ENCODE measurements at places on chromosomes 4 and X. TPM values are rescaled to one million over a fixed set of nuclear protein-coding genes. Genes with fewer than 3 reads are reported as not detected.

RBM46 gene
- total RNA-seq, result 0.06 TPM

DGKK gene
- not detected for total RNA-seq

ZFP92 gene
- total RNA-seq, result 0.85 TPM

MAGEA4 gene
- total RNA-seq, result not detected

LGI2 gene
- 5.3 TPM for total RNA-seq

ZNF711 gene
- total RNA-seq, result 5.4 TPM

RRH gene
- total RNA-seq, result not detected

PDE6B gene
- 5.2 TPM for total RNA-seq

MCUB gene
- total RNA-seq, result 27.7 TPM

TLR8 gene
- total RNA-seq, result 1.4 TPM

CNGA1 gene
- 0.12 TPM for total RNA-seq

- DNase-seq, result peak; percentile 65
Observed at GRCh38 chr4:81470456-81471297, 1.0 kb downstream of the RASGEF1B start.

DNA sequence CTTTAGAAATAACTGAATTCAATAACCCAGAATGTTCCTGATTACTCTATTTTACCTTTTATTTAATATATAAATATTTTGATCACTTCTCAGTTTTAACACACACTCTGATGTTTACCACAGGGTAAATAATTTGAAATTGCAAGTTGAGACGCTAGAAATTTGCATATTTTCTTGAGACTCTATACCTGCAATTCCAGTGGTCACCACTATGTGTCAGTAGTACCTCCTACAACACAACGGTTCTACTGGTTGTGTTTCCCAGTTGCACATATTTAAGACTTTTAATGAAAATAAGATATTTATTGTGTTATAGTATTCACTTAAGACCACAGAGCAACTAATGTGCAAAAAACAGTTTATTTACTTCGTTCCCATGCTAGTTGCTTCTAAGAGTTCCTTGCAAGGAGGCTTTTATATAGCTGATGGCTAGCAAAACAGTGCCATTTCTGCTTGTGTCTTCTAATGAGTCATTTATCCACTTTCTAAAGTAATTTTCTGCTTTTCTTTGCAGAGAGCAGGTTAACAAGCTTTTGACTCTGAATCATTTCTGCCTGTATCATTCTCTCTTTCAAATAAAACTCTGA is 98.9 kb upstream of the PDLIM3 start:
- DNase-seq, result no peak

GRCh38 chr4:56752985-56753384 is 68.5 kb downstream of the SPINK2 start:
- DNase-seq, result no peak

DNA sequence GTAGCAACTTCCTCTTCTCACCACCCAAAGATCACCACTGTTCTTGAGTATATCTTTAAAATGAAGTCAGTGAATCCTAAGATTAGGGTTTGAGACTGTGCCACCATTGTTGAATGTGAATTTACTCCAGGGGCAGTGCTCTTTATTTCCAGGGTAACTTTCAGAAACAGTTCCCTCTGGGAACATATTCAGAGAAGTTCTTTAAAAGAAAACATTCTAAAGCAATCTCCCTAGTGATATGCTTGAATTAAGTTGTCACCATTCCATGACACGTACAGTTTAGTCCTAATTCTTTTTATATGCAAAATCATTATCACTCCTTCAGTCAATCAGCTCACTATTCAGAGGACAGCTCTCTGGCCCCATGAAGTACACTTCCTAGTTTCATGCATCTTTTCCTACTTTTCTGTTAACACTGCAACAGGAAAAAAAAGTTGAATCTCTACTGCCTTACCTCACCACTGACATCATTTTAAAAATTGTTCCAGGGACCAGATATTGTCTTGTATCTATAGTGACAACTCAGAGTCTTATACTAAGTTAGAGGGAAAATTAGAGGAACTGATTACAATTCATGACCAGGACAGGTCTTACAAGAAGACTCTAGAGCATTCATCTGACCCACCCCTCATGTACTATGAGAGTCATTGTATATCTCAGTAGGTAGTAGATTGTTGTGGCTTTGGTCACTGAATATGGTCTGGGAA is 49.8 kb downstream of the PARM1 start:
- DNase-seq, result no peak

GRCh38 chrX:11557120-11557519 is 108.6 kb downstream of the ARHGAP6 start:
- no peak for DNase-seq

DNA sequence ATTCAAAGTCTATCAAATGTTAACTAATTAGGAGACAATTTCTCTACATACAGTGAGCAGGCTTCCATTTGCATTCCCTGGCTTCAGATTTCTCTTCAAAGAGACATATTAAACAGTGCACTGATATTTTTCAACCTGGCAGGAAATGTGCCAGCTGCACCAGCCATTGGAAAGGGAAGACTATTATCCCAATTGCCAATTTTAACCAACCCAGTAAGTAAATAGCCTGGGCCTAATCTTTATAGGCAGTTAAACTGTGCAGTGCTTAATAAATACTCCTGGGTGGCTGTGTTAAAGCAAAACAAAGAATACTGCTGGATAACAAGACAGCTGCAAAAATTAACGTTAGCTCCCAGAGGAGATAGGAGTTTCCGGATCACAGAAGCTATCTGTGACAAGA is 111.9 kb upstream of the GALNT7 start:
- DNase-seq, result no peak

DNA sequence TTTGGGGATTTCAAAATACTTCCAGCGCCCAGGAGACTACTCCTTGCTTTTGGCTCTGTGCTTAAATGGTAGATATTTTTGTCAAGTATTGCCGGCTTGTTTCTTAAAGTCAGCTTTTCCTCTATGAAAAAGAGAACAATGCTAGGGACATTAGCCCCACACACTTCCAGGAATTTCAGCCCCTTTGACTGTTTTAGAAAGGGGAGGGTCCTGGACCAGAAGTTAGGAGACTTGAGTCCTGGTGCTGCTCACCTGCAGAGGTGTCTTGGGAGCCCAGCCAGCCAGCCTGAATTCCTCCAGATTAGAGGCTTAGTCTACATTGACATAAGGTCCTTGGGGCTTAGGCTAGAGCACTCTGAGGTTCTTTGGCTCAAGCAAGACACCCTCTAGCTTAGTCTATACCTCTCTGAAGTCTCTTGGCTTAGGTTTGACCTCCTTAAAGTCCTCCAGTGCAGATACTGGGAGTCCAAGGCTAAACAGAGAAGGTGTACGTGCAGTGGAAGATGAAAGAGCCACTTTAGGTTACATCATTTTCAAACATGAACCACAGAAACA is 1.6 kb upstream of the SETD7 start:
- no peak for DNase-seq

DNA sequence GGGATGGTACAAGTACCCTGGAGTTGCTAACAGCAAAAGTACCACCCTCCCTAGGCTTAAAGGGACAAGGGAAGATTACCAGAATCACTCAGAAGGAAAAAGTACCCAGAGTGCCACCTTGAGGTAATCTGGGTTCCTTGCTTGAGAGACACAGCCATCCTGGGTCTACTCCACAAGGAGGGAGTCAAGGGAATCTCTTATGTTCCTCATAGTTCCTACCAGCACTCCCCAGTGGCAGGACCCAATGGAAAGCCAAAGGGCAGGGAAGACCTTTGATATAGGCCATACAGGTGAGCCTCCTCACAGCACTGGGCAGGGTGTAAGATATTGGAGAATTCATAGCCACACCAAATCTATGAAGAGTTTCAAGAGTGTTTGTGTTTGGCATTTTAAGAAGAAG is 5.7 kb downstream of the IL2 start:
- DNase-seq, result no peak

- DNase-seq, result no peak
Observed at GRCh38 chr4:55033296-55033695, 92.1 kb downstream of the KDR start.

DNA sequence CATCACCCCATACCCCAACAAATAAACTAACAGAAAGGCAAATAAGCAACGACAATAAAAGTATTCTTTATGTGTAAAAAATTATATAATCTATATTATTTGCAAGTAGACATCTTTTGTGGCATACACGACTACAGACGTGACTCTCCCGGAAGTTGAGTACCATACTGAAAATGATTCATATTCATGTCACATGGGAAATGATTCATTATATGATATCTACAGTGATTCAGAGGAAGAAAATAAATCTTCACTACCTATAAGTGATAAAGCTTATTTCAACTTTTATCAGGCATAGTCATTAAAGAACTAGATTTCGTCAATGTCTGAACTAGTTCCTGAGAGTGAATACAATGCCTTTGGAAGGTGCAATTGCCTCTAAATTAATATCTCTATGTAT is 4.6 kb upstream of the ANTXR2 start:
- no peak for DNase-seq

DNA sequence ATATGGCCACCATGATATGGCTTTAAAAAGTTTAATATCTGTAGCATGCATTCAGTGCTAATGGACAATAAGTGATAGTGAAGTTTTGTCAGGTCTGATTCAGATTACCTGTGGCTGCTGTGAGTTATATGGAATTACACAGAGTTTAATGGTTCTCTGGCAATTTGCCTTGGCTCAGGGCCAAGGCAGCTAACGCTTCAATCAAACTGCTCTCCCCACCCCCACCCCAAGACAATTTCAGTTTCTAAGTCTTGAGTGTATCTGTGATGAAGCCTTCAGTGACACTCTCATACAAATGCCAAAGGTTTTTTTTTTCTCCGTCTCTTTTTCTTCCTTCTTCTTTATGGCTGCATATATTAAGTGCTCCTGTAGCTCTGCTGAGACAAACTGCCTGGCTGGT is 106.6 kb downstream of the SHROOM4 start:
- DNase-seq, result no peak

GRCh38 chr4:181728305-181728966 is 514.8 kb upstream of the TENM3 start:
- no peak for DNase-seq

DNA sequence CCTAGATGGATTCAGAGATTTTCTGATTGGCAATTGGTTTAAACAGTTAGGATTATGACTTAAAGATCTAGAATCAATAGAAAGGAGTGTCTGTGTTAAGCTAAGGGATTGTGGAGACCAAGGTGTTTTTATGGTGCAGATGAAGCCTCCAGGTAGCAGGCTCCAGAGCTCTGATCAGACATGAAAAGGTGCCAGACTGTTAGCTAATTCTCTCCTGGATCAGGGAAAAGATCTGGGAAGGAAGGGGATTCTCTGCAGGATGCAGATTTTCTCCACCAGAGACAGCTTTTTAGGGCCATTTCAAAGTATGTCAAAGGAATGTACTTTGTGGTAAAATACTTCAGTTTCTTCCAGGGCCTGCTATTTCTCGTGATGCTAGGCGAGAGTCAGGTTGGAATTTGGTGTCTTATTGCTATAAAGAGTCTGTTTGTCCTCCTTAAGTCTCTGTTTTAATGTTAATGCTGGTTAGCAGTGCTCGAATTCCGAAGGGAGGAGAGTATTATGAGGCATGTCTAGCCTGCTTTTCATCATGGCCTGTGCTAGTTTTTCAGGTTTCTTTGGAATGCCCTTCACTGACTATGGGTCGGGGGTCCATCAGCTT is 12.0 kb upstream of the GPR78 start:
- no peak for DNase-seq

- no peak for DNase-seq
Observed at GRCh38 chr4:87911252-87911774, 64.2 kb upstream of the SPP1 start.

- no peak for DNase-seq
Observed at GRCh38 chrX:133235830-133236229, 17.7 kb upstream of the TFDP3 start.

DNA sequence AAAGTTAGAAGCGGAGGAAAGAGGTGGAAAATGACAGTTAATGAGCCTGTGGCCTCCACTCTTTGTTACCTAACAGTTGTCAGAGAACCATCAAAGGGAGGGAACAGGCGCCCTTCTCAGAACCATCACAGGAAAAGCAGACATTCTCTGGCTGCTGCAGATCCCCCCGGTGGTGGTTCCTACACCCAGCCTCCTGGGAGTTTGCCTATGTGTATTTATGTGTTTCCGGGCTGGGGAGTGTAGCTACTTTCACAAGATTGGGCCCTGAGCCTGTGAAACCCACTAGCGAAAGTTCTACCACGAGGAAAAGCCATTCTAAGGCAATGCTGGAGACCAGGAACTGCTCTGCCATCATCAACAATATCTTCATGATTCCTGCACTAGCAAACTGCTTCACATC is 52.7 kb upstream of the BCOR start:
- no peak for DNase-seq

GRCh38 chr4:119795986-119796578 is 167.5 kb upstream of the PDE5A start:
- no peak for DNase-seq

- DNase-seq, result no peak
Observed at GRCh38 chr4:53199356-53199755, 166.5 kb downstream of the SCFD2 start.

GRCh38 chr4:1044469-1045192 is 33.2 kb downstream of the FGFRL1 start:
- DNase-seq, result peak; percentile 24
